ENCODE measurements at places on chromosomes 11 and 22. TPM values are rescaled to one million over a fixed set of nuclear protein-coding genes. Genes with fewer than 3 reads are reported as not detected.

DNA sequence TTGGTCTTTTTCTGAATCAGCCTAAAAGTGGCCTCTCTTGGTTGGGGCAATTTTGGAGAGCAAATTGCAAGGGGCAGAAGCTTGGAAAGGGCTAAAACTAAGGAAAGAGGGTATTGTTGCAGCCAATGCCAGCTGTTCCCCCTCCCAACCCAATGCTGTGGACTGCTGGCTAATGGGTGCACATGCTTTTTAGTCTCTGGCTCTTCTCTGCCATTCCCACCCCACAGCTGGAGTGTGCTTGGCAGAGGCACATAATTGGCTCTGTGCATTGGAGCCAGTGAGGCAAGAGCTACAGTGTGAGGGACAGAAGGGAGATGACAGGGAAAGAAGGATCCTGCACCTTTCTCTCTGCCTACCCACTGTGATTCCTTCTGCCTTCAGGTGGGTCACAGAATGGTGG is 140.0 kb downstream of the NECTIN1 start:
- DNase-seq: no peak

GRCh38 chr11:35473795-35474374 is 51.5 kb downstream of the PAMR1 start:
- no peak for DNase-seq

The OR52A1 gene
- total RNA-seq: not detected

GRCh38 chr11:134453441-134453840 is 41.4 kb upstream of the B3GAT1 start:
- DNase-seq: no peak

The FGF4 gene
- total RNA-seq: not detected

DNA sequence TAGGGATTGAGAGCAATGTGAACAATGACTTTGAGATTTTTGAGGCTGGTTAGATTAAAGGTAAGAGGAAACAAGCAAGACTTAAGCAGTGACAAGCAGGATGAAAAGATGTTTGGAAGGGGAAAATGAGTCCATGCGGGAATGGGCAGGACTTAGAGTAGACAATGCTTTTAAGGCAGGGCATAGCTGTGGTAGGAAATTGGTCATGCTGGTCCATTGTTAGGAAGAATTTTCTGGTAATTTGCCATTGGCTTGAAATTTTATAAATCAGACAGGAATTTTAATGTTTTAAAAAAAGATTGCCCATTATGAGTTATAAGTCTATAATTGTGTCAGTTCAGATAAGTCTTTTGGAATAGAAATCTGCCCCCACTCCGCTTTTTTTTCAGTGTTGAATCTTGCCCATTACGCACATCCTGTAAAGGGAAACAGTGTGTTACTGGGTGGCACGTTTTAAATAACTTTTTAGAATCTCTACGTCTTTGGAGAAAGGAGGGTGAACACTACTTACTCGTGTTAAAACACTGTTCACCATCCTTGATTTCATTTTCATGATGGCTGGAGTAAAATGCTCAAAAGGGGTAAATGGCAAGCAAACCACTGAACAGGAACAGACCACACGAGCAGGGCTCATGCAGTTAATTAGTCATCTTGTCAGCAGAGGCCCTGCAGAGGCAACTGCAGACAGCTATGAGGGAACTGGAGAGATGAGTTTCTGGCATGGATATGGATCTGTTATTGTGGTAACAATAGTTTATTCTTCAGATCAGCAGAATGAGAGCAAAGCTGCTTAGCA is 25.0 kb downstream of the SWAP70 start:
- DNase-seq: no peak

- peak; percentile 65 for DNase-seq
Observed at GRCh38 chr22:46055911-46056545, 79.1 kb upstream of the WNT7B start.

The CASP5 gene
- not detected for total RNA-seq

GRCh38 chr22:43883012-43883661 is 8.7 kb downstream of the PNPLA5 start:
- DNase-seq: peak; percentile 49

DNA sequence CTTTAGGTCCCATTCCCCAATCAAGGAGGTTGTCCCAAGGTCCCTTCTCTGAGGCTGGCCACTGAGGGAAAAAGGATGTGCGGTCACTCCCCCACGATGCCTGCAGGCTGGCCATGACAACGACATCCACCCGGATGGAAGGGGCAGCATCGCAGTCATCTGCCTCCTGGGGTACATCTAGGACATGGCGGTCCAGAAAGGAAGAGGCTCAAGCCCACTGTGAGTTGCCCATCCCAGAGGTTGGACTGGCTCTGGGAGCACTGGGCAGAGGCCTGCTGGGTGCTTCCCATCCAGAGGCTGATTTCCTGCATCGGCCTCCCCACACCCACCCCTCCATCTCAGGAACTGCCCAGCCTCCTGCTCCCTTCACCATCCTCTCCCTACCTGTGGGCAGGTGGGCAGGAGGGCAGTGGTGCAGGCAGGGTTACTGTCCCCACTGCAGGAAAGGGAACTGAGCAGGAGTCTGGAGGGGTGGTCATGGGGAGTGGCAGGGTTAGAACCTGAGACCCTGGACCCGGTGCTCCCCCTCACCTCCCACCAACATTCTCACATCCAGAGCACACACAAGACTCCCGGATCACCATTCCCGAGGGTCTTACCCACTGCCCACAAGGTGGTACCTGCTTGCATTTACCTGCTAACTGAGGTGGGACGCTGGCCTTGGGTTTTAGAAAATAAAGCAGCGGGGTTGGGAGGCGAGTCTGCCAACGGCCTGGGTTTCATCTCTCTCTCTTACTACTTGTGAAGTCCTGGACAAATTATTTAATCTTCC is 4.4 kb downstream of the RCE1 start:
- DNase-seq: no peak

DNA sequence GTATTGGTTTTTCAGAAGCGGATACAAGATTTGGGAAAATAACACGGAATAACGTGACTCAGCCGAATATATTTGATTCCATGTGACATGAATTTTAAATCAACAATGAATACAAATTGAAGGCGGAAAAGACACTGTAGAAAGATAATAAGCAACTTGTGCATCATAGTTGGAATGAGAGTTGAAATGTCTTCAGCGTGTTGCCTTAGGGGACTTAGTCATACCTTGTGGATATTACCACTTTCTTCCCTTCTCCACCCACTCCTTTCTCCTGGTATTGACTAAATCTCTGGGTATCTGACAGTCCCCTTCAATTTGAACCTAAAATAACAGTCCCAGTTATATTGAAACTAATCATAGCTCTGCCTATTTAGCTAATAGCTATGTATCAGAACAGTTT is 2373.1 kb upstream of the RAG2 start:
- no peak for DNase-seq

The MRGPRX3 gene
- total RNA-seq: not detected

The MCM5 gene
- total RNA-seq: 9.3 TPM

- no peak for DNase-seq
Observed at GRCh38 chr11:67349457-67349856, 3.9 kb downstream of the POLD4 start.

- DNase-seq: no peak
Observed at GRCh38 chr22:26406118-26406517, 22.9 kb upstream of the ASPHD2 start.

- DNase-seq: peak; percentile 53
Observed at GRCh38 chr11:14974515-14975251, 2.5 kb upstream of the CALCA start.

GRCh38 chr11:9214765-9215164 is 50.4 kb downstream of the DENND5A start:
- DNase-seq: no peak

DNA sequence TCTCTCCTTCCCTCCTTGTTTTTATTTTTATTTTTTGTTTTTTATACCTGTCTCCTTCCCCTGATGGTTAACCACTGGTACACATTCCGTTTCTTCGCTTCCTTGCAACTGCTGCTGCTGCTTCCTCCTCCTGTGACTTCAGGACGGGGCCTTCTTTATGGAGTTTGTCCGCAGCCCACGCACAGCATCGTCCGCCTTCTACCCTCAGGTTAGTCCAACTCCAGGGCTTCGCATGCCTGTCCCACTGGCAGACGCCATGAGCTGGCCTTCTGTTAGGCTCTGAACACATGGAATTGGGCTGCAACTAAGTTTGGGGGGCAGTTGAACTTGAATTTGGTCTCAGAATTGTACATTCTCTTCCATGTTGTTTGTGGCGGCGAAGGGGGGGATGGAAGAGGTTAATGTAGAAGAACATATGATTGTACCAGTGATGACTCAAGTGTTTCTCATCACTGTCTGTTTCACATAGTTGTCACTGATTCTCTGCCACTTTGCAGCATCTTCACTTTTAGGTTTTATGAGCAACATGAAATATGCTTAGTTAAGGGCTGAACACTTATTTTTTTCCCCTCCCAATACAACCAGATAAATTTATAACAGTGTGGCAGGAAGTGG is 83.0 kb upstream of the YWHAH start:
- no peak for DNase-seq

- DNase-seq: no peak
Observed at GRCh38 chr11:75380716-75381420, 18.4 kb upstream of the RPS3 start.

The NPTXR gene
- total RNA-seq: 10.5 TPM

DNA sequence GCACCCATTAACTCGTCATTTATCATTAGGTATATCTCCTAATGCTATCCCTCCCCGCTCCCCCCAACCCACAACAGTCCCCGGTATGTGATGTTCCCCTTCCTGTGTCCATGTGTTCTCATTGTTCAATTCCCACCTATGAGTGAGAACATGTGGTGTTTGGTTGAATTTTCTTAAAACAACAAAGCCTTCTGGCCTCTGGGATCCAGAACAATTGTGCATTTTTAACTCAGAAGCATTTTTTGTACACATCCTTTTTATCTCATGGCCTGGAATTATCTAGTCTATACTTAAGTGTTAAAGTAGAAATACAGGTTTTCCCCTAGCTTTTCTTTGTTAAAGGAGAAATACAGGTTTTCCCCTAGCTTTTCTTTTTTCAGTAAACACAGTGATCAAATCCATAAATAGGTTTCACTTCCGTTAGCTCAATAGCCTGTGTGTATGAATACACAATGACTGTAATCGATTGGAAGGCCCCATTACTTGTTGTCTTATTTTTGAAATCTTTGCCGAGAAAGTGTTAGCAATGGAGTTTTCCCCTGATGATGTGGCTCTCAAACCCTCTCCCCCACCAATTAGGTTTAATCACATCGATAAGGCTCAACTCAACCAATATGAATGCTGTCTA is 125.6 kb upstream of the PITPNB start:
- no peak for DNase-seq

DNA sequence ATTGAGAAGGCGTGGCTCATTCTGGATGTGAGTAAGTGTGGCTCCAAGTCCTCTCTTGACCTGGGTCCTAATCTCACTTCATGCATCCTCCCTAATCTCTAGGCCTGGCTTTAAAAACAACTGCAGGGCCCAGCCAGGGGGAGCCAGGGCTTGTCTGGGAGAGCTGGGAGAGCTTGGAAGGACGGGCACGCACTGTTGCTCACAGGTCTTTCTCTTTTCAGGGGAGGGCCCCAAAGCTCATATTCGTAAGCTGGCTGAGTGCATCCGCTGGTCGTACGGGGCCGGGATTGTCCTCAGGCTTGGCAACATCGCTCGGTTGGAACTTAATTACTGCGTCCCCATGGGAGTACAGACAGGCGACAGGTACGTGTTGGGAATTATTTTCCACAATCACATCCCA is 34.1 kb upstream of the PARVB start:
- no peak for DNase-seq

DNA sequence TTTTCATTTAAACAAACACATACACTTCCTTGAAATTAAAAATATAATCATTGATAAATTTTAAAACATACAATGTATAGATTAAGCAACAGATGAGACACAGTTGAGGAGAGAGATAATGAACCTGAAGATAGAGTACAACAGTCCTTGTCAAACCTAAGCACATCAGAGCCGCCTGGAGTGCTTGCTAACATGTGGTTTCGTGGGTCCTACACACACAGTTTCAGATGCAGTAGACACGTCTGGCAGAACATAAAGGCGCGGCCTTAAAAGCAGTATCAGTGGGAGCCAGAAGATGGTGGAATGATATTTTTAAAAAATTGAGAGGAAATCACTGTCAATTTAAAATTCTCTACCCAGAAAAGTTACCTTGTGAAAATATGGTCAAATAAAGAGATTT is 134.4 kb downstream of the MPPED1 start:
- no peak for DNase-seq

- DNase-seq: peak; percentile 16
Observed at GRCh38 chr11:129530154-129530895, 154.7 kb downstream of the BARX2 start.

The KIF18A gene
- total RNA-seq: not detected

DNA sequence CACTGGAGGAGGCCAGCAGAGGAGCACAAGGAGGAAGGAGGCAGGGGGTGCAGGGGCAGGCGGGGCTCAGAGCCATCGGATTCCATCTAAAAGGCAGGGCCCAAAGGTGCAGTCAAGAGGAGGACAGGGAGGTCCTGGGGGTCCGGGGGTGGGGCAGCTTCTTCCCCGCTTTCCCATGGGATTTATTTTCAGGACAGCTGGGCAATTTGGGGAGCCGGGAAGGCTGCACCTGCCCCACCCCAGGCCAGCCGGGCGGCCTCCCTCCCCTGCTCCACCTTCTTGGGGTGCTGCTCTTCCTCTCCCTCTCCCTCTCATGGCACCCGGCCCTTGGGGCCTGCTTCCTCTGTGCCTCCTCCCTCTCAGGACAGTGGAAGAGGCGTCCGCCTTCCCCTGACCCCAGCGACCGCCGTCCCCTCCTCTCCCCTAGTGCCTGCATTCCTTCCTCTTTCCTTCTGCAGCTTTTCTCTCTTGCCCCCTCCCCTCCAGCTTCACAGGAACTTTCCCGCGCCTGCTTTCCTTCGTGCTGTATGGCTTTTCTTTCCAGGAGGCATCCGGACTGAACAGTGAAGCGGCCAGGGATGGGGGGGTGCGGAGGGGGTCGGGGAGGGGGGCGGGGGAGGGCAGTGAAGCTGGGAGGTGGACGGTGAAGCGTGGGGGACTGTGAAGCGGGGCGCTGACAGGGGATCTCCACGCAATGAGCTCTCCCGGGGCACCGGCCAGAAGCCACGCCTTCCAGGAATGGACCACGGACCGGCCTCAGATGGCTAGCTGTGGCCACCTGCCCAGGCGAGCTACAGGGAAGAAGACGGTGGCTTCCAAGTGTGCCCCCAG is 26.9 kb downstream of the APOBEC3H start:
- DNase-seq: no peak

DNA sequence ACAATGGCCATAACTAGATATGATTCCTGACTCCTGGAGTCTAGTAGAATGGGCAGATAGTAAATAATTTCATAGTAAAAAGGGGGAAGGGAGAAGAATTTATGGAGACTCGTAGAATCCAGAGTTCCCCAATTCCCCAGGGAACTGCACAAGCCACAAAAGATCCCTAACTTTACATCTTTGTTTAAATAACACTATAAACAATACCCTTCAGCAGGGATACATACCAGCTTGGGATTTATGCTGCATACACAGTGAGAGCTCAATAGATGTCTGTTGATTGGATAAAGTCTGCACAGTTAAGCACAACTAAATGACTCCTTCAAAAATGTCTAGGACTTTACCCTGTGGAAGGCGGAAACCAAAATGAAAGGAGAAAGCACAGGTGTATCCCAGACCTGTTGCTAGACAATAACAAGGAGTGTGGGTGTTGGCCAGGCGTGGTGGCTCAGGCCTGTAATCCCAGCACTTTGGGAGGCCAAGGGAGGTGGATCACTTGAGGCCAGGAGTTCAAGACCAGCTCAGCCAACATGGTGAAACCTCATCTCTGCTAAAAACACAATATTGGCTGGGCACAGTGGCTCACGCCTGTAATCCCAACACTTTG is 6.8 kb downstream of the SLC35F2 start:
- no peak for DNase-seq

Data from body of pancreas (tissue), 4 donors.